ENCODE measurements at places on chromosomes 2 and 18.

DNA sequence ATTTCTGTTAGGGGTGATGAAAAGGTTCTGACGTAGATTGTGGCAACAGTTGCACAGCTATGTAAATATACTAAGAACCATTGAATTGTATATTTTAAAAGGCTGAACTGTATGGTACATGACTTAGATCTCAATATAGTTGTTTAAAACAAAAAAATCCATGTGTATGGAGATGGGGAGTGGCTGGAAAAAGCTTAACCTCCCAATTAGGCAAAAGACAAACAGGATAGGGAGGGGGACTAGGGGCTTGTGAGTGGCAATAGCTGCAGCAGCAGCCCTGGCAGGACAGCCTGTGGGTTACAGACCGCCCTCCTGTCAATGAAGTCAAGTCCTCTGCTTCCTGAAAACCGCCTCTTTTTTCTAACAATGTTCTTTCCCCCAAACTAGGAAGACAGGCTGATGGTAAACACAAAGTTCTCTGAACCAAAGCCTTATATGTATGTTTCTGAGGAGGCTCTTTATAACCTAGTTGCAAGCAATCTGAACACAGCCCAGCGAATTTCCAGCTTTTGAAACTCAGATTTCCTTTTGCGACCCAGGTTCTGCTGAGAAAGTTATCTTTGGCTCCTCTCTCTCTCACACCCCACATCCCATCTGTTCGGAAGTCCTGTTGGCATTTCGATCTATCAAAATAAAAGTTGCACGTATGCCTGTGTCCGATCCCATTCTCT, 10.3 kb downstream of the ATP8B1 start:
- DNase-seq = no peak

DNA sequence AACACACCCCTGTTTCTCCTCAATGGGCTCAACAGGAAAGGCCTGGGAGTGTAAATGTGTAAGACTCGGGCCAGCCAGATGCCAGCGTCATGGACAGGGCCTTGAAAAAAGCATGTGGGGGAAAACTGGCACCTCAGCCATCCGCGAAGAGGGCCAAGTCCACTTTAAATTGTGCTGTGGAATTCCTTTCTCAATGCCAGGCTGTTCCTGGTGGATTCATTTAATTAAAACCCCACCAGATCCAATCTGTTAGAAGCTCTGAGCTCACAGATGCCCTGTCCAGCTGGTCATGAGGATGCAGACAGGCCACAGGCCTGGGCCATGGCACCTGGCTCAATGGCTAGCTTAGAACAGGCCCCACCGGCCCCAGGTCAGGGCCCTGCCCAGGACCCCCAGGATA, 24.8 kb downstream of the KCNK3 start:
- no peak for DNase-seq

- DNase-seq = no peak
Observed at GRCh38 chr2:195251214-195251613, 405.8 kb upstream of the SLC39A10 start.

DNA sequence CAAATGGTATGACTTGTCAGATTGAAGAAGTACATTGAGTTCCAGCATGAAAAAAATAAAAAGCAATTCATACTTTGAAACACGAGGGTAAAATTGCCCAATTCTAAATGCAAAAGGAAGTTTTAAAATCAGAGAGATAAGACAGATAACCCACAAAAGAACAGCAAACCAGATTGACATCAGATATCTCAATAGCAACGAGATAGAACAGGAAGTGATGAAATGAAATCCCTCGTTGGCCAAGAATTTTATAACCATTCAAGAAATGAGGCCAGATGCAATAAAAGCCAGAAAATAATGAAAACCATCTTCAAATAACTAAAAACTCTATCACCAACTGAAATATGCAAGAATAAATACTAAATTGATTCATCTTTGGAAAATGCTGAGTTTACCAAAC, 172.8 kb downstream of the CD226 start:
- no peak for DNase-seq

- DNase-seq = no peak
Observed at GRCh38 chr18:11978956-11979355, 2.4 kb upstream of the IMPA2 start.

- no peak for DNase-seq
Observed at GRCh38 chr2:239387811-239388210, 13.0 kb downstream of the HDAC4 start.

DNA sequence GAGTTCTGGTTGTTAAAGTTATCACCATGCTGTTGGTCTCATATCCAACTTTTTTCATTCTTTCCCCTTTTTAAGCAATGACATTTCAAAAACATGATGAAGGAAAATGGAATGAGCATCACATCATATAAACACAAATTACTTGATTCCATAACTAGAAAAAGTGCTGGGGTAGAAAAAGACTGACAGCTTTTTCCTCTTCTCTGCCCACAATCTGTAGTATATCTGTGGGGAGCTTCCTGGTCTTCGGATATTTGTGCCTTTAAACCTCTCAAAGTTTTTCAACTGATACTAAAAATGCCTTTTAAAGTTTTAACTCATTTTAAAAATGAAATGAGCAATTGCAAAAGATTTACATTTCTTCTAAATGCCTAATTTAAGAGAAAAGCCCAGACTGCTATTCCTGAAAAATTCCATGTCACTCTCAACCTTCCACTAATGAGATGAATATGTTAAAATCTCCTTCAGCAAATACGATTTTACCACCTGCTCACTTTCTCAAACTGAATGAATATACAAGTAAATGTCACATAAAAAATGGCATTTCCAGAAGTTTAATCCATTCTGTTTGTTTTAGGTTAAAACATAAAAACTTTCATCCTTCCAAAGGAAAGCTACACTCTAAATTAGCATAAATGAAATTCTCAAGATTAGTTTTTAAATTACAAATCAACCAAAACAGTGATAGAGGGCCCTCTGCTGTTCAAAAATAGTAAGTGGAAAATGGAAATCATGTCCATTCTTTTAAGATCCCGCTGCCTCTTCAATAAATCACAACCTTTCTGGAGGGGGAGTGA, 2.1 kb downstream of the DNAH7 start:
- DNase-seq = no peak

GRCh38 chr2:54638774-54639187, 84.7 kb upstream of the EML6 start:
- no peak for DNase-seq

DNA sequence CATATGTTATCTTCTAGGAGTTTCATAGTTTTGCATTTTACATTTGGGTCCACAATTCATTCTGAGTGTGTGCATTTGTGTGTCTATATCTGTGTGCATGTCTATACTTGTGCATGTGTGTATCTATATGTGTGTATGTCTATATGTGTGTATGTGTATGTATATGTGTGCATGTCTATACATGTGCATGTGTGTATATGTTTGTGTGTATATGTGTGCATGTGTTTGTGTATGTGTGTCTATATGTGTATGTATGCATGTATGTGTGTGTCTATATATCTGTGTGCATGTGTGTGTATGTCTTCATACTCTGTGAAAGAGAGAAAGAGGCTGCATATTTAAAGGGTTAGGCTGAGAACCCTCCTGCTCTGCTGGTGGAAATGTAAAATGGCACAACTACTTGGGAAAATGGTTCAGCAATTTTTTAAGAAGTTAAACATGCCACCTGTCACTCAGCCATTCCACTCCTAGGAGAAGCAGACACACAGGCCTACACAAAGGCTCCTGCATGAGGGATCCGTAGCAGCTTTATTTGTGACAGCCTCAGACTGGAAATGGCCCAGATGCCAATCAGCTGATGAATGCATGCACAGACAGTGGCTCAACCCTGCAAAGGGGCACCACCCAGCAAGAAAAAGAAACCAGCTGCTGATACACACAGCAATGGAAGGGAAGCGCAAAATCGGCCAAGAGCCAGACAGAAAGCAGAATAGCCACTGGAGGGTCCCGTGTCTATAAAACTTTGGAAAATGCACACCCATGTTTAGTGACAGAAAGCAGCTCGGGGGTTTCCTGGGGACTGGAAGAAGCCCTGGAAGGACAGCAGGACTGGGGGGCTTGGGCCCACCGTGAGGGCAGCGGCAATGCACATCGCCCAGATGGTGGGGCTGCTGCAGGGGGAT, 146.8 kb downstream of the SEPTIN10 start:
- no peak for DNase-seq

DNA sequence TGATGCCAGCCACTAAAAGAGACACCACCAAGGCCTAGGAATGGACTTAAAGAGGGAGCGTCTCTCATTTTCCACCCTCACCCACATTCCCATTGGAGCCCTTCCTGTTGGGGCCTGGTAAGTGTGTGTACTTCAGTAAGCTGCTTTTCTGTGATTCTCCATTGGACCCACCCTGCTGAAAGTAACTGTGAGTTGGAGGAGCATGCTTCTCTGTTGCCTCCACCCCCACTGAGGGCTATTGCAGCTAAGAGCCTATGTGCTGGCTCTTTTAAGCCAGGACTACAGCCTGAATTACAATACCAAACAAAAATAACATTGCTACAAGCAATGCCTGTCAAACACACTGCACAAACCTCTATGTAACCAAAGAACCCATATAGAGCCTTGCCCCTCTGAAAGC, 81.1 kb downstream of the TRABD2A start:
- no peak for DNase-seq

- DNase-seq = no peak
Observed at GRCh38 chr2:44840503-44840850, 101.0 kb upstream of the SIX3 start.

DNA sequence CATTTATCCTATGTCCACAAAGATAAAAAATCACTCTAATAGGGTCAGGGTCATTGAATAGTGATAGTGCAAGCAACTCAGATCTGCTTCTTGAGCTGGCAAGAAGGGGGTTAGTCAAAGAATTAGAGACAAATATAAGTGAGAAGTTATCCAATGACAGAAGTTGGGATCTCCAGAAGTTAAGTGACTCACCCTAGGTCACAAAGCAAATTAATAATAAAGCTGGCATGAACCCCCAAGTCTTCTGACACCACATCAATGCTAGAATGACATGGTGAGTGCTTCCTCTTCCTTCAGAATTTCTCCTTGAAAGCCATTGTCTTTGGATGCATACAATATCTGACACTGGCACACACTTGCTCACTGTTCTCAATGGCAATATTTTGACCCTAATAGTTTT, 343.5 kb downstream of the RIT2 start:
- no peak for DNase-seq

- no peak for DNase-seq
Observed at GRCh38 chr2:42939411-42940206, 147.2 kb upstream of the HAAO start.

DNA sequence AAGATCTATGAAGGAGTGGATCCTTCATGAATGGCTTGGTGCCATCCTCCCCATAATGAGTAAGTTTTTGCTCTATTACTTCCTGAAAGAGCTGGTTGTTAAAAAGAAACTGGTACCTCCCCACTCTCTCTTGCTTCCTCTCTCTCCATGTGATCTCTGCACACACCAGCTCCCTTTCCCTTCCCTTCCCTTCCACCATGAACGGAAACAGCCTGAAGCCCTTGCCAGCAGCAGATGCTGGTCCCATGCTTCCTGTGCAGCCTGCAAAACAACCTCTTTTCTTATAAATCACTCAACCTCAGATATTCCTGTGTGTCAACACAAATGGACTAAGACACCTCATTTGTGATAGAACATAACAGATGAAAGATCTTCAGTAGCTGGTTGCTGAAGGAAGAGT, 303.5 kb upstream of the ACVR2A start:
- no peak for DNase-seq

DNA sequence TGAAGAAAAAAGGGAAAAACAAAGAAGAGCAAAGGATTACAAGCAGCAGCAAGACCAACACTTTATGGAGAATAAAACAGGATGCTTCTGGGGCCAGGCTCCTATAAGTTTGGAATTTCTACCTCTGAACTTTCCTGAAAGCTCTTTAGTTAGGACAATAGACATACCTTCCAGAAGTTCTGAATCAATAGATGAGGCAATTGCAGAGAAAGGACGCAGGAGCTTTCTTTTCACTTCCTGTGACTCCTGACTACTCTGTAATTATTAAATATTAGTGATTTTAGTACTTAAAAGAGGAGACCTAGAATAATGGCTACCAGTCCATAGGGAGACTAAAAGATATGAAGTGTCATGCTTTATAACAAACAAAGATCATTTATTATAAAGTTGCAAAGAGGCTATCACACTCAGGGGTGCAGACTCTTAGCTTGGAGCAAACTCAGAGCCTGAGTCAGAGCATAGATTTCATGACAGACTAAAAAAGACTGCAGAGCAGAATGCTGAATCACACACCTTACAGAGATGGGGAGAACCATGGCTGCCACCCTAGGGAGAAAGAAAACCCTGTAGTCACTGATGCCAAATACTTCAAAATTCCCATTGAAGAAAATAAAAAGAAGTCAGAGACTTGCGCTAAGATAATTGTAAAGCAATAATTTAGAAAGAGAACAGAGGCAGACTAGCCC, 52.5 kb upstream of the FAM136A start:
- DNase-seq = no peak

DNA sequence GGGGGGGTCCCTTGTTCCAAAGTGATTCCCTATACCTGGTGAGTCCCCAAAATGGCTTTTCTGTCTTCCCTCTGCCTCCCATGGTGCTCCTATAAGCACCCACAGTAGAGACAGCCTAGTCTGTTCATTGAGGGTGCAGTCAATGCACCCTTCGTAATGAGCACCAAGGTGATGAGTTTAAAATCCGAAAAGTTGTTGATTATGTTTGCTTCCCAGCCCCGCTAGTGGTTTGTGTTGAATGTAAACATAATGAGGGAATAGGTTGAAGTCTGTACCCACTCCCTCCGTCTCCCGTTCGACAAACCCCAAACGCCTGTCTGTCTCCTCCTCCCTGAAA, 2.3 kb downstream of the FOSL2 start:
- no peak for DNase-seq

GRCh38 chr2:218001629-218002028, 1.2 kb downstream of the TNS1 start:
- DNase-seq = no peak

DNA sequence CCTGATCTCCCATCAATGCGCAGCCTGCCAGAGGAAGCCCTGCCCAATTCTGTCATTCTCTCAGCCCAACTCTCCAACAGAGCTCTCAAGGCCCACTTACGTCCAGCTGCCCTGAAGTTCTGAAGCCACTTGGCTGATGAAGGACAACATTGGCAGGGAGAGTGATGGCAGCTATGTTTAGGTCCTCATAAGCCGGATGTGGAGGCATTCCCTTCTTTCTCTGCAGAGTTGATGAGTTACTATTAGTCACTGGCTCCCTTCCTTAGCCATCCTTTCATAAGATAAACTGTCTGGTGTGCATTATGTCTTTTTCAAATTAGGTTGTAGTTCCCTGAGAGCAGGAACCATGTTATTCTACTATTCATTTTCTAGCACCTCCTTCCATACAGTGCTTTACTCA, 22.5 kb upstream of the TACR1 start:
- no peak for DNase-seq

All from stimulated activated CD4-positive, alpha-beta T cell treated with anti-CD3 and anti-CD28 coated beads, Interleukin-12 subunit alpha, Interleukin-12 subunit beta, amount 100 ng/mL, for 24 hours (primary cell).